ENCODE measurements at places on chromosomes 7 and 10.

DNA sequence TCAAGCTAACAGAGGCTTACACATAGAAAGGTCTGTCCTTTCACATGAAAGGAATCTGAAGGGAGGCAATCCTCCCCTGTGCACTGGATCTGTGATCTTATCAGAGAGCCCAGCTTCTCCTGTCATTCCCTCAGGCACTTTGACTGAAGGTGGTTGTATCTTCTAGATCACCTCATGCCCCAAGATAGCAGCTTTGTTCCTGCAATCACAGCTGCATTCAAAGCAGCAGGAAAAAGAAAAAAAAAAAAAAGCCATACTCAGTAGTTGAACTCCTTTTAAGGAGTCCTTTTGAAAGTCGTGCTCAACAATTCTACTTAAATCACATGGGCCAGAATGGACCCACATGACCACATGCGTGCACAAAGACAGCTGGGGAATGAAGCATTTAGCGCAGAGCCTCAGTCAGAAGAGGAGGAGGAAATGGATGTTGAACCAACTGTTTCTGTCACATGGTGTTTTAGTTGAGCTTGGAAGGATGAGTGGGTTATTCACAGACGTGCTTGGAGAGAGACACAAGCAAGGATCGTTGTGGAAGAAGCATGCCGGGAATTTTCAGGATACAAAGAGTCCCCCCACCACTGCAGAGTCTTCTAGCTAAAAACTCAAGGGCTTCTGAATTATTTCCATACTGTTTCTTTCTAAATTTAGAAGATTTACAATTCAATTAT lies 13.0 kb upstream of the PFKP start:
- DNase-seq: no peak

DNA sequence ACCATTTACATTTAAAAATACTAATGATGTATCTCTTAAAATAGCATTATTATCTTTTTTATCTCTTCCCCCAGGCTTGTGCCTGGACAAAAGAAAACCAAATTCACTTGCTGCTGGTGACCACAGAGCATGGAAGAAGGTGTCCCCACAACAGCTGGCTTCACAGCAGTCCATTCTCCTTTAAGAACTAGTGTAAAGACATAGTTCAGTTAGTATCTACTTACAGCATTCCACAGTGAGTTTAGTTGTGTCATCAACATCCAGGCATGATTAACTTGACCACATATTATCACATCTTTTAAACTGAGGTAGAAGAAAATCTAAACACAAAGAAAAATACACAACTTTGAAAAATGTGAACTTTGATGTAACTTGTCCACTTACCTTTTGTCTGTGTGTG lies 55.0 kb downstream of the LRRC17 start:
- no peak for DNase-seq

DNA sequence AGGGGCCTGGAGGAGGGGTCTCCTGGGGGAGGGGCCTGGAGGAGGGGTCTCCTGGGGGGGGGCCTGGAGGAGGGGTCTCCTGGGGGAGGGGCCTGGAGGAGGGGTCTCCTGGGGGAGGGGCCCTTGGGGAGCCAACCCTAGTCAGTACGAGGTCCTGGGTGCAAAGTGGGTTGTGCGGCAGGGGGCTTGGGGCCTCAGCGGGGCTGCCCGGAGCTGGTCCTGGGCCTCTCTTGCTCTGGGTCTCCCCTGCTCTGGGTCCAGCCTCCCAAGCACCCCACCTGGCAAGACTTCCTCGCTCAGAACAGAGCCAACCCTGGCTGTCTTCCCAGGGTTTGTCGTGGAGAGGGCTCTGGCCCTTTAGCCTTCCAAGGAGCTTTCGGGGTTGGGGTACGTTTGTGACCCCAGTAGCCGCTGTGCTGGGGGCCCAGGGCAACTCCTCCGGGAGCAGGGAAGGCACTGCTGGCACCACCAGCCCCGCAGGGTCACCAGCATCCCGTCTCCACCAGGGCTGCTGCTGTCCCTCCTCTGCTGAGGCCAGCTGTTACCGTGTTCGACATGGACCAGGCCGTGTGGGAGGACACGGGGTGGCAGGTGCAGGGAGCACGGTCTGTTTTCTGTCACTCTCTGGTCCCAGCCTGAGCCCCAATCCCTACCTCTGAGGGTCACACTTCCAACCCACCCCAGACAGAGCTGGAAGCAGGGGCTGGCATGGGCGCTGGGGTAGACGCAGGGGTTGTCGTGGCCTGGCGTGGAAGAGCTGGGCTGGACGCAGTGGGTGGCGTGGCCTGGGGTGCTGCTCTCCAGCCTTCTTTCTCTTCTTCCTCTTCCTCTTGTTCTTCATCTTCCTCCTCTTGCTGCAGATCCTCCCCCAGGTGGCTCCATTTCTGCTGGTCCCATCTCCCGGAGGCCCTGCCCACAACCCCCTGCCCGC lies 22.8 kb downstream of the PWWP2B start:
- DNase-seq: no peak

GRCh38 chr10:62647375-62648092 lies 157.0 kb upstream of the ADO start:
- DNase-seq: no peak

- no peak for DNase-seq
Observed at GRCh38 chr7:39464350-39465054, 101.7 kb upstream of the YAE1 start.

DNA sequence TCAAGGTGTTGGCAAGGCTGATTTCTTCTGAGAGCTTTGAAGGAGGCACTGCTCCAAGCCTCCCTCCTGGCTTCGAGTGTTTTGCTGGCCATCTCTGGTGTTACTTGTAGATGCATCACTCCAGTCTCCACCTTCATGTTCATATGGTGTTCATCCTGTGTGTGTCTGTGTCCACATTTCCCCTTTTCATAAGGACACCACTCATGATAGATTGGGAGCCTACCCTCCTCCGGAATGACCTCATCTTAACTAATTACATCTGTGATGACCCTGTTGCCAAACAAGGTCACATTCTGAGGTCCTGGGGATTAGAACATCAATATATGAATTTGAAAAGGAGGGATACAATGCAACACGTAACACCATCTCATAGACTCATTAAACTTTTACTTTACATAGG lies 119.0 kb downstream of the CREB5 start:
- DNase-seq: no peak

- DNase-seq: no peak
Observed at GRCh38 chr7:102122026-102122425, 164.6 kb upstream of the SH2B2 start.

GRCh38 chr10:17802976-17803375 lies 6.2 kb upstream of the MRC1 start:
- no peak for DNase-seq

GRCh38 chr10:123096452-123096851 lies 39.3 kb upstream of the HMX3 start:
- no peak for DNase-seq

GRCh38 chr7:93765475-93765874 lies 125.1 kb downstream of the TFPI2 start:
- no peak for DNase-seq

GRCh38 chr10:101367569-101368453 lies 13.8 kb downstream of the BTRC start:
- no peak for DNase-seq

- DNase-seq: no peak
Observed at GRCh38 chr10:42972946-42973345, 103.9 kb upstream of the RET start.

- DNase-seq: no peak
Observed at GRCh38 chr7:140062118-140062527, 628 bp downstream of the PARP12 start.

Data from dorsolateral prefrontal cortex (tissue), 122 donors.